Psoas muscle (tissue), 8 donors: ENCODE measurements at places on chromosomes 3 and 15. TPM values are rescaled to one million over a fixed set of nuclear protein-coding genes. Genes with fewer than 3 reads are reported as not detected.

RNF123 gene
- total RNA-seq, result 105 TPM

ROPN1B gene
- 0.46 TPM for total RNA-seq

GRCh38 chr15:73051807-73052652 lies at the start of gene NEO1:
Gene NEO1, plus strand, starts transcription at chr15:73052463. Its CDS starts 213 bp downstream, at chr15:73052676.
- peak; percentile 89 for DNase-seq

- no peak for DNase-seq
Observed at GRCh38 chr3:135966271-135966961, 888 bp downstream of the PPP2R3A start.

DNA sequence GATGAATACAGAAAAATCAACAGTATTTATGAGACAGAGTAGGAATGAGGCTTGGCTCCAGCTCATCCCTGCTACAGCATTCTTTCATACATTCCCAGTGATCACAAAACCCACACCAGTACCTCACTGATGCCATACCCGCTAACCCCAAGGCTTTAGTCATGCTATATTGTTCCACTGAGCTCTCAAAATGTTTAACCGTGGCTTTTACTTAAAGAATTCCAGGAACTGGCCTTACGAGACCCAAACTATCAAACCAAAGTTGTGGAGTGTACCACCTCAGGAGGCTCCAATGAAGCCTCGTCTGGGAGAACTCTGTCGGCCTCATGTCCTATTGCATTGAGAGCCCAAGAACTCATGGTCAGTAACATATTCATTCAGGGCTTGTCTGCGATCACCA lies 278.9 kb downstream of the ULK4 start:
- no peak for DNase-seq
